ENCODE measurements at places on chromosomes 5 and 9. TPM values are rescaled to one million over a fixed set of nuclear protein-coding genes. Genes with fewer than 3 reads are reported as not detected.

SPEF2 gene
- total RNA-seq = 5.3 TPM

CENPK gene
- 17.2 TPM for total RNA-seq

PHYHD1 gene
- total RNA-seq = 4.7 TPM

IFNA2 gene
- not detected for total RNA-seq

PAEP gene
- not detected for total RNA-seq

CANX gene
- total RNA-seq = 488 TPM

NR5A1 gene
- total RNA-seq = not detected

MAT2B gene
- total RNA-seq = 63.1 TPM

BARHL1 gene
- not detected for total RNA-seq

AGGF1 gene
- total RNA-seq = 22.4 TPM

PCDHGA2 gene
- total RNA-seq = 6.3 TPM

OGN gene
- total RNA-seq = not detected

Data from GM23248 (cell line).